ENCODE measurements at places on chromosomes 1 and 21.

- no peak for DNase-seq
Measured at GRCh38 chr21:35791541-35792325, 268.6 kb downstream of the SETD4 start.

DNA sequence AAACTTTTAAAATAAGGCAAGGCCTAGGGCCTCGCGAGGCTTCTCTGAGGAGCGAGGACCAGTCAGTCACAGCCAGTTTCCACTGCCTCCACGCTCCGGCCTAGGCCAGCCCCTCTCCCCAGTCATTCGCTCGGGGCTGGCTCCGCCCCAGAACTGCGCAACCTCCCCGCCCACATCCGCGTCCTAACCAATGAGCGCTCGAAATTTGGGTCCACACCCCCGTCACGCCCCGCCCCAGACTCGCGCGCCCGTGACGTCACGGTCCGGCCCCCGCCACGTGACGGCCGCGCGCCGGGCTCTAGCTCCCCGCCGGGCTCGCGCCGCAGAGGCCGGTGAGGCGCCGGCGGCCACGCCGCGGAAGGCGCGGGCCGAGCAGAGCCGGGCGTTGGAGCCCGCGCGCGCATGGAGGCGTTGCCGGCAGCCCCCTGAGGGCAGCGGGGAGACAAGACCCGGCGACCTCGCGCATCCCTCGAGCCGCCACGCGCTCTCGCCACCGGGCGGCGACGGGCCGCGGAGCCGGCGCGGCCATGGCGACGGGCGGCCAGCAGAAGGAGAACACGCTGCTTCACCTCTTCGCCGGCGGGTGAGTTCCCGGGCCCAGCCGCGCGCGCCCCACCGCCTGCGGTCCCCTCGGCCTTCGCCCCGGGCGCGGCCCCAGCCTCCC is at the start of gene SLC25A33:
Gene SLC25A33 (plus strand): TSS at position 301 of the 664 bp plus-strand sequence. CDS start 227 bp downstream, at position 528.
- DNase-seq, result peak; percentile 95

- no peak for DNase-seq
Measured at GRCh38 chr1:150154143-150154542, 4.4 kb downstream of the PLEKHO1 start.

- no peak for DNase-seq
Measured at GRCh38 chr1:185091480-185091879, 46.1 kb downstream of the RNF2 start.

GRCh38 chr21:38567970-38568360 is 69.7 kb upstream of the ERG start:
- no peak for DNase-seq

DNA sequence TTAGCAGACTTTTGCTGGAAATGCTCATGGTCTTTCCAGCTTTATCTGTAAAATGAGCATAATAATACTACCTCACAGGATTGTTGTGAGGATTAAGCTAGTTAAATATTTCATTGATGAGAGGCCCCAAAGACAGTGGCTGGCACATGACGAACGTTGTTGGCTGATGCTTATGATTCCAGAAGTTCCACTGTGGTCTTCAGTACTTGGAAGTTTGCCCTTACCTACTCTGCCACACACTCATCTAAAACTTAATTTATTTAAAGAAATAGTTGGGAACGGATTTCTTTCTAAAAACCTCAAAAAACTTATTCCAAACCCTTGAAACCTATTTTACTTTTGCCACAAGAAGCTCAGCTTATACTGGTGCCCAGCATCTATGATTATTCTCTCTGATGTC is 170.7 kb downstream of the DHRS3 start:
- peak; percentile 67 for DNase-seq

DNA sequence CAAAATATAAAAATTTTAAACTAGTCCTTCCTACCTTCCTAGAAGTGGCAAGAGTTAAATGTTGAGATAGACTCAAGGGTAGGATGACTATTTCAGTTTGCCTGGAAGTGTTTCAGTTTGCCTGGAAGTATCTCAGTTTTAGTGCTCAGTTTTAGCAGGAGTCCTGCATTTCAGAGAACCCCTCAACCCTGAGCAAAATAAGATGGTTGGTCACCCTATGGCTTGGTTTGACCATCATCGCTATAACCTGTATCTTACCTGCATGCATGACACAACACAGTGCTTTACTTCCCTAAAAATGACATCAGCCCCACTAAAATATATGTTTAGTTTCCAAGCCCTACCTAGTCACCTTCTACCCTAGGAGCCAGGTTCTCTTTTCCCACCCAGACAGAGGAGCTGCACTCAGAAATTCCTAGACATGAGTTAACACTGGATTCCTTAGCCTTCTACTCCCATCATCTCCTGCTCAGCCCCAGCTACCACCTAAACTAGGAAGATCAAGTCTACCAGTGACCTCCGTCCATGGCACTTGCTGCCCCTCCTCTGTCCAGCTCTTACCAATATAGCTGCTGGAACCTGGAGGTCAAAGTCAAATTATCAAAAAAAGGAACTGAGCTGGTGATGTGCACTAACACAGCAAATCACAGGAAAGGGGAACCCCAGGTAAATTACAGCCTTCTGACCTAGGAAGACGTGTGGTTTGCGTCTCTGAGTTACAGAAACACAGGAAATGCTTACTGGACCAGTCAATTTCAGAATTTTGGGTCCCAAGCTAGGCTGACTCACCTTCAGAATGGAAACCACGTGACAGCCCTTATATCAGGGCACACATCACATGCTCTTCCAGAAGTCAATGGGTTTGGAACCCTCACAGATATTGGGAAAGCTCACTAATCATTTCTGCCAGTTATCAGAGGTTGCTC is 2.2 kb upstream of the G0S2 start:
- DNase-seq, result no peak

DNA sequence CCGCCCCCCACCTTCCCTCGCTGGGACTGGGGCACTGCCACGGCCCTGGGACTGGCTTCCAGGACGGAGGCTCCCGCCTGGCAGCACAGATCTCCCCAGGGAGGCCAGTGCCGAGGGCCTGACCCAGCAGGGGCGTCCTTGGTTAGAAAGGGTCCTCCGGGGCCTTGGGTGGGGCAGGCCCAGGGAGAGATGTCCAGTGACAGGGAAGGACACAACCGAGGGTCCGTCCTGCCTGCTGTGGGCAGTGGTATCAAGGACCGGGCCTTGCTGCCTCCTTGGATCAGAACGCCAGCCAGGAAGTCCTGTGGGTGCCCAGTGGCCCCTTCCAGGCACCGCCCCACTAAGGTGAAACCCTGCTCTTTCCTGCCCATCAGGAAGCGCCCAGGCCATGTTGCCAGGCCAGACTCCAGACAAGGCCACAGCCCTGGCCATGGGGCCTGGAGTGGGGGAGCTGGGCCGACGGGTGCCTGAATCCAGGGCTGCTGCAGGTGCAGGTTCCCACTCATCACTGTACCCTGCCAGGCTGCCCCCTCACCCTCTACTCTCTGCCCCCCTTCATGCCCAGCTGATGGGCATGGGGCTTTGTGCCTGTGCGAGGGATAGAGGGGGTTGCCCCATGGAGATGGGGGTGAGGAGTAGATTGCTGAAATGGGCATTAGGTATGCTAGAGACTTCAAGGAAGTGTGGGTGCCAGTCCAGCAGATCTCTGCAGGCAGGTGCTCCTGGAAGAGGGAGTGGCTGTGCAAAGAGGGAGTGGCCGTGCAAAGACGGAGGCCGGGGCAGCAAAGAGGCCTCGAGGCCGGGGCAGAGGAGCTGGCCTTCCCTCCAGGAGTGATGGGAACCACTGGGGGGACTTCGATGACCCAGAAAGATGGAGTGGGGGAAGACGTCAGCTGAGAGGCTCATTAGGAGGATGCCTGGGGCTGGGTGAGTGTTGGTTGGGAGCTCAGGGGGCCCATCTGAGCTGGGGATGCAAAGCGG is 2.2 kb upstream of the PRKCZ start:
- no peak for DNase-seq

- no peak for DNase-seq
Measured at GRCh38 chr21:43345046-43345745, 81.7 kb downstream of the SIK1 start.

GRCh38 chr1:193077991-193078390 is 18.6 kb downstream of the RO60 start:
- peak; percentile 28 for DNase-seq

Data from fibroblast of skin of left biceps (primary cell).